ENCODE measurements at places on chromosomes 11 and 22. TPM values are rescaled to one million over a fixed set of nuclear protein-coding genes. Genes with fewer than 3 reads are reported as not detected.

Gene PKP3
- total RNA-seq, result 3.2 TPM

Gene ABCC8
- total RNA-seq, result not detected

Gene MYEOV
- 4.9 TPM for total RNA-seq

Gene KREMEN1
- total RNA-seq, result 3.9 TPM

Gene KRTAP5-1
- not detected for total RNA-seq

Gene TRIM44
- 6.3 TPM for total RNA-seq

Gene PNPLA3
- 1.7 TPM for total RNA-seq

Gene TRMT2A
- 42.6 TPM for total RNA-seq

Gene UPK3A
- not detected for total RNA-seq

All from bronchial smooth muscle cell (primary cell).